ENCODE measurements at places on chromosomes 2 and 18. TPM values are rescaled to one million over a fixed set of nuclear protein-coding genes. Genes with fewer than 3 reads are reported as not detected.

DLGAP1 gene
- 0.31 TPM for total RNA-seq

PROM2 gene
- 0.60 TPM for total RNA-seq

SERPINB4 gene
- total RNA-seq, result not detected

CD8B2 gene
- not detected for total RNA-seq

DNA sequence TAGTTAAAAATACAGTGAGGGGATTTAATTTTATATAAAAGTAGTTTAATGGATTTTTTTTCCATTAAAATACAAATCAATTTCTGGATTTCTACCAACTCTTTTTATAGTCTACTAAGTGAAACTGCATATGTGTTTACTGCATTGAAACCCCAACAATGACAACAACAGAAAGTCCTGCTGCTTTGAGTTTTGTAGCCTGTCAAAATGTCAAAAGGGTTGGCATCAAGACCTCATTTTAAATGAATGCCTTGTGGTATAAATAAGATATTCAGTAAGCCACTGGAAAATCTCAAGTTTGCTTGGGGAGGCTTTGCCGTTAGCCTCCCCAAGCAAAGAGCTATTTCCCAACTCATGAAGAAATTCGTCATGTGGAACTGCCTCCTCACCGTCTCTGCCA lies 440.3 kb upstream of the HNMT start:
- no peaks in the 10 kb centered on the region for H3K36me3 ChIP-seq
- H3K4me1 ChIP-seq, result no peaks in the 10 kb centered on the region
- H3K4me3 ChIP-seq, result no peak overlapping the region

Measured in CD4-positive, alpha-beta T cell (primary cell).